ENCODE measurements at places on chromosomes 3 and 15. TPM values are rescaled to one million over a fixed set of nuclear protein-coding genes. Genes with fewer than 3 reads are reported as not detected.

- no peaks in the 10 kb centered on the region for H3K4me1 ChIP-seq
- H3K36me3 ChIP-seq: no peaks in the 10 kb centered on the region
- H3K27ac ChIP-seq: no peak overlapping the region
Observed at GRCh38 chr3:182465301-182466185, 327.8 kb upstream of the ATP11B start.

DNA sequence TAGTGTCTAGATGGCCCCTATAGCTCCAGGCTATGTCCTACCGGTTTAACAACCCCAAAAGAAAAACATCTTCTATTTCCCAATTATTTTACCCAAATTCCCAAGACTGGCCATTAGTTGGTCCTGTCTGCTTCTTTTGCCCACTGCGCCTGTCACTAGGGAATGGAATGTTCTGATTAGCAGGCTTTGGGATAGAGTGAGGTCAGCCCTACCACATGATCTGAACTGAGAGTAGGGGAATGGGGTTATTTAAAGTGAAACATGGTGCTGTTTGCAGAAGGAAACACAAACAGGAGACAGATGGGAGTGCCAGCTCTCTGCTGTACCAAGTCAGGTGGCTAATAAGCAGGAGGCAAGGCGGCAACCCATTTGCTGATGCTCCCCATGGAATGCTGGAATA lies 635.6 kb upstream of the CFAP20DC start:
- H3K4me1 ChIP-seq: no peaks in the 10 kb centered on the region
- H3K27ac ChIP-seq: no peak overlapping the region
- no peaks in the 10 kb centered on the region for H3K27me3 ChIP-seq

DNA sequence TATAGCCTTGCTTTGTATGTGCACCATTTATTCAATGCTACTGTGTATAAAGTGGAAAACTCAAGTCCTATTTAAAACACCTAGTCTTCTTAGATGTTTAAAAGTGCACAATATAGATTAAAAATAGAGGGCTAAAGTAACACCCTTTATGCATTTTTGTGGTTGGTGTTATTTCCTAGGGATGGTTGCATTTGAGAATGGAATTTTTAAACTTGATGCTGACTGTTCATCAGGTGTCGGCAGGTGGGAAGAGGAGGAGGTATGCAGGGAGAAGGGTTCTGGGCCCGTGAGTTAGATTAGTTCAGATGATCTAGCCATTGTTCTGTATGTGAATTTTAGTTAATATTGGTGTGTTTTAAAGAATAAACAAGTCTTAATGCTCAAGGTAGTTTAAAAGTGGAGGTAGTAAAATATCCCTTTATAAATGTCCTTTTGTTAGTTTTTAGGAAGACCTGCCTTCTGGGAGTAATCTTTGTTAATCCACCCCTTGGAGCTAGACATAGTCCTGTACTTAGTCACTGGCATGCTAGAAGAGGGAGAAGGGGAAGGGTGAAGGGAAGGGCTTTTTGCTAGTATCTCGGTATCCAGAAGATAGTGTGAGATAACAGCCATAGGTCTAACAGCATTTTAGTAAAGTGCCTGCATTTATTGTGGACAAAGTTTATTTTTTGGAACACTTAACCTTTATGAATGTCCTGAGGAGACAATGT lies 8.1 kb upstream of the SRPRB start:
- no peaks in the 10 kb centered on the region for H3K4me1 ChIP-seq
- no peak for DNase-seq
- H3K27ac ChIP-seq: no peak overlapping the region
- H3K27me3 ChIP-seq: no peaks in the 10 kb centered on the region
- no peaks in the 10 kb centered on the region for H3K36me3 ChIP-seq
- no peak overlapping the region for H3K4me3 ChIP-seq

DNA sequence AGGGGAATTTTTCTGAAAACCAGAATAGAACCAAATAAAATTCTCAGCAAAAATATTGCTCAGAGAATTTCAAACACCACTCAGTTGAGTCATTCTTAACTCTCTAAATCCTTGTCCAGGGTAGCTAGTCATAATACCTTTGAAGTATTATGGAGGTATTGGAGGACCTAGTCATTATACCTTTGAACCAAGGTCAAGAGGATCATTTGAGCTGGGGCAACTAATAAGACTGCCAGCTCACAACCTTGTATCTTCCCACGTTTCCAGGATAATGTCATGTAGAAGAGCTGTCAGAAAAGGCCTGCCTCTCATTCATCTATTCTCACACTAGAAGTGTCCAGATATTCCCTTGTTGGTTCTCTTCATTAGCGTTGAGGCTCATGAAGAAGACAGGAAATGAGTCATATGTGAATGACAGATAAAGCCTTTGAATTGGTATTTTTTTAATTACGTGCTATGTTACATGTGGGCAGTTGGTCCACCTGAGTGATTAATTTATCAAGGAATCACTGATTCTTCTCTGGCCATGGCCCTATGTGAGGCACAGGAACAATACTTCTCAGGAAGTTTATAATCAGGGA lies 48.3 kb downstream of the TOPAZ1 start:
- H3K27ac ChIP-seq: no peak overlapping the region
- no peak overlapping the region for H3K4me3 ChIP-seq
- no peaks in the 10 kb centered on the region for H3K27me3 ChIP-seq

DNA sequence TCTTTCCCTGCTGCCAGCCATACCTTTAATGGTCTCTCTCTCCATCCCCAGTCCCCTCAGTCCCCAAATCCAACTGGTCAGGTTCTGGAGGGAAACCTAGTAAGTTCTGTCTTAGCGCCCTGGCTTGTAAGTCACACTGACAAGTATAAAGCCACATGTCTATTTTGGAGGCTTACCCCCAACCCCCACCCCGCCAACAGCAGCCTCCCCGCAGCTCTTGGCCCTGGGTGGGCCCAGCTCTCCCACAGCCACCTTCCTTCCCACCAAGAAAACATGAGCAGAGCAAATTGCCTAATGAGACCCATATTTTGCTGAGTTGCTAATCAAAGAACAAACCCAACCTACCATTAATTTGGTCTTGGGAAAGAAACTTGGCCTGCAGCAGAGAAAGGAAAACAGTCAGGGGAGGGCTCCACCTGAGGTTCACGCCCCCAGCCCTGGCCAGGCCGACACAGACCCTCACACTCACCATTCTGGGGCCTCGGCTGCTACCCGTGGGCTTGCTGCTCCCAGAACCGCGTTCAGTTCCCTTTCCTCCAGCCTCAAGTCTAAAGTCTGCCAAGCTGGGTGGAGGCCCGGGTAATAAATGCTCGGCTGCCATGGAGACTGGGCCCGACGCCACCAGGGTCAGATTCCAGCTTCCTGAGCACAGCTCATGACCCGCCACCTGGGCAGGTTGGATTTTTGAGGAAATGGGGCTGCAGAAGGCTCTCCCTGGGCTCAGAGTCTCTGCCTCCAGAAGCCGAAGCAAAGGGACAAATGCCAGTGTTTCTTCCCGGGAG lies at the start of gene CALML4:
CALML4 (minus strand) TSS at position 557 of the 782 bp plus-strand sequence; CDS start at position 472, 85 bp downstream.
- DNase-seq: peak; percentile 50
- peak within 1 kb of the TSS; percentile 85 for H3K27ac ChIP-seq
- no peaks in the 10 kb centered on the region for H3K27me3 ChIP-seq
- no peaks in the 10 kb centered on the region for H3K36me3 ChIP-seq

DNA sequence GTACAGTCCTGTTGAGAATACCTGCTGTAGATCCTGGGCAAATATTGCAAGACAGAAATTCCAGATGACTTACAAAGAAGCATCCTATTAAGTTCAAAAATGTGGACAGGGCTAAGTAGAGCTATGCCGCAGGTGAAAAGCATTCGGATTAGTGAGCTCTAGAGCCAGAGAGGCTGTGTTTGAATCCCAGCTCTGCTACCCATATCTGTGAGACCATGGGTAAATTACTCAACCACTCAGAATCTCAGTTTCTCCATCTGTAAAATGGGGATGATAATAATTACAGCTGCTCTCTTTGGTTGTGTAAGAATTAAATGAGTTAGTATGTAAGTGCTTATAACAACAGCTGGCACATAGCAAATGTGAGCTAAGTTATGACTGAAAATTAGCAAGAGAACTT lies 3.9 kb downstream of the ADAMTS7 start:
- no peak for DNase-seq
- H3K27ac ChIP-seq: no peak overlapping the region
- H3K27me3 ChIP-seq: peaks cover 12% of the 10 kb centered on the region

GRCh38 chr3:171977441-171977840 lies 61.9 kb upstream of the FNDC3B start:
- H3K27ac ChIP-seq: no peak overlapping the region
- no peak for DNase-seq
- H3K4me3 ChIP-seq: no peak overlapping the region

DNA sequence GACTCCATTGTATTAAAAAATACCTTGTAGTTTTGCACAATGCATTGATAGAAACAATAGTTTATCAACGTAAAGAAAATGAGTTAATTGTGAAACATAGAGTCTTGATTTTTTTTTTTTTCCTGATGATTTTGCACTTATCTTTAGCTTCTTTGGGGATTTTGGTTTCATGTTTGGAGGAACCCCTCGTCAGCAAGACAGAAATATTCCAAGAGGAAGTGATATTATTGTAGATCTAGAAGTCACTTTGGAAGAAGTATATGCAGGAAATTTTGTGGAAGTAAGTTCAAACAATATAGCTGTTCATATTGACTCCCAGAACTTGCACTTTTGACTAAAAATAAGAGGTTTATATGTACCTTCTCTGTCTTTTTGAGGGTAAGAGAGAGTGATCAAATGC lies 7.0 kb downstream of the DNAJB11 start:
- no peak overlapping the region for H3K27ac ChIP-seq
- H3K36me3 ChIP-seq: peaks cover 51% of the 10 kb centered on the region
- peaks cover under 1% of the 10 kb centered on the region for H3K4me1 ChIP-seq
- H3K27me3 ChIP-seq: no peaks in the 10 kb centered on the region

GRCh38 chr3:197874653-197875052 lies 75.3 kb upstream of the RPL35A start:
- no peak overlapping the region for H3K4me3 ChIP-seq
- DNase-seq: no peak
- peaks cover 62% of the 10 kb centered on the region for H3K36me3 ChIP-seq
- no peaks in the 10 kb centered on the region for H3K4me1 ChIP-seq

GRCh38 chr3:144189044-144189443 lies 217.4 kb downstream of the DIPK2A start:
- H3K36me3 ChIP-seq: no peaks in the 10 kb centered on the region
- no peak overlapping the region for H3K27ac ChIP-seq
- no peak overlapping the region for H3K4me3 ChIP-seq
- DNase-seq: no peak
- H3K27me3 ChIP-seq: no peaks in the 10 kb centered on the region
- no peaks in the 10 kb centered on the region for H3K4me1 ChIP-seq

DNA sequence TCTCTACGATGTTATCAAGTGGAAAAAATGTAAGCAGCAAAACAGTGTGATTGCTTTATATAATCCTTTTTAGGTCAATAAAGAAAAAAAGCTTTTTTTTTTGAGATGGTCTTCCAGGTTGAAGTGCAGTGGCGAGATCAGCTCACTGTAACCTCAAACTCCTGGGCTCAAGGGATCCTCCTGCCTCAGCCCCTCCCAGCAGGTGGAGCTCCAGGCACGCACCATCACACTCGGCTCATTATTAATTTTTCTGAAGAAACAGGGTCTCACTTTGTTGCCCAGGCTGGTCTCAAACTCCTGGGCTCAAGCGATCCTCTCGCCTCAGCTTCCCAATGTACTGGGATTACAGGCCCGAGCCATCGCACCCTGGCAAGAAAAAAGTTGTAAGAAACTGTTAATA lies 17.3 kb downstream of the RNF168 start:
- no peak overlapping the region for H3K27ac ChIP-seq
- DNase-seq: no peak
- H3K4me3 ChIP-seq: no peak overlapping the region
- H3K36me3 ChIP-seq: peaks cover 44% of the 10 kb centered on the region
- H3K27me3 ChIP-seq: no peaks in the 10 kb centered on the region

DNA sequence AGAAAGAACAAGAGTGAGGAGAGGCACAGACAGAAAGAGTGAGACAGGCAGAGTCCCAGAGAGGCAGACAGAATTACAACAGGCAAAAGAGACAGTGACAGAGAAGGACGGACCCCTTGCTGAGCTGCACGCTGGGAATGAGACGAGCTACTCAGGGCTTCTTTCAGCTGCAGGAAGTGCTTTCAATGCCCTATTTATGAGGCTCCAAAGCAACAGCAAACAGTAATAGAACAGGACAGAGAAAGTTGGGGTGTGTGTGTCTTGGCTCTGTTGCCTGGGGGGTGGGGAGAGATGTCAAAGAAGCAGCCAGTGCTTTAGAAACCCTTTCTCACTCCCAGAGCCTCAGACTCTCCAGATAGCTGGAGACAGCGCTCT lies 502 bp upstream of the TIMP4 start:
- no peak for DNase-seq
- no peak overlapping the region for H3K27ac ChIP-seq
- no peaks in the 10 kb centered on the region for H3K27me3 ChIP-seq

DNA sequence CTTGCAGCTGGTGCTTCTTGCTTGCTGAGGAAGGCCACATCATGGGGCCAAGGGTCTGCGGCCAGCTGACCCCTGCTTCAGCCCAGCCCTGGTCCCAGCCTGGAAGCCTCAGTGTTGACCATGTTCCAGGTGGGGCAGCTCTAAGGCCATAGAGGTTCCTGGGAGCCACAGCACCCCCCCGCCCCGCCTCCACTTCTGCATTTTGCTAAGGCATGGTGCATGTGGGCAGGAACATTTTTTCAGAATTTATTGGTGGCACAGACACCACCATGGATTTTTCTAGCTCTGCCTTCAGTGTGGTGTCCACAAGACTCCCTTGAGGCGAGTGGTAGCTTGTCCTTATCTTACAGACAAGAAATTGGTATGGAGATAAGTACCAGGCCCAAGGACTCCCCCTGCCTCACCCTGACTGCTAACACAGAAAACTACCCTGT lies 1.9 kb upstream of the CHST14 start:
- no peak overlapping the region for H3K4me3 ChIP-seq
- no peak for DNase-seq
- peaks cover 18% of the 10 kb centered on the region for H3K4me1 ChIP-seq

DNA sequence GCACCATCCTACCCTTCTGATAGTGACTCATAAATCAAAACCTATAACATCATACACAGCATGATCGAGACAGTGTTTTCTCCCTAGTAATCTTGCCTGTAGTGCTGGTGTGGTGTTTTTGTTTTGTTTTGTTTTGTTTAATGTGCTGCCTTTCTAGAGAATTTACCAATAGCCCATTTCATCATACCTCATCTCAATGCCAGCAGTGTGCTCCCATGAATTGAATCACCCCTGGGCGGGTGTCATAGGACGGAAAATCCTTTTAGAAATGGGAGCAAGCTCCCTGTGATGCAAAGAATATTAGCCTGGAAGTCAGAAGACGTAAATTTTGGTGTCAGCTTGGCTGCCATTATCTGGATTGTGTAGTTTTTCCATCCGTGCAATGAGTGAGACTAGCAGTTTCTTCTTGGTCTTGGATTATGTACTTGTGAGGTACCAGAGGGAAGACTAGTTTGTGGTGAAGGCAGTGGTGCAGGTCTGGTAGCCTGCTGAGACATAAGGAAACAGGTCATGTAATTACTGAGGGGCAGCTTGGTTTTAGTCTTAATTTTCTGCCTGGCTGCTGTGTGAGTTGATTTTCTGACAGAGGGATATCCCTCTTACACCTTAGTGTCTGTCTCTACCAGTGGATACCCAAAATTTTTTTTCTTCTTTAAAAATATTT lies 29.9 kb downstream of the IGSF10 start:
- no peak overlapping the region for H3K27ac ChIP-seq
- H3K36me3 ChIP-seq: no peaks in the 10 kb centered on the region
- no peaks in the 10 kb centered on the region for H3K4me1 ChIP-seq
- H3K4me3 ChIP-seq: no peak overlapping the region
- H3K27me3 ChIP-seq: no peaks in the 10 kb centered on the region

C3orf70 gene
- total RNA-seq: 1.0 TPM

RPL39L gene
- total RNA-seq: 7.3 TPM

ANKRD63 gene
- total RNA-seq: not detected

MAPKBP1 gene
- 12.8 TPM for total RNA-seq

POPDC2 gene
- total RNA-seq: 2.1 TPM
